CD14-positive monocyte (primary cell): ENCODE measurements at places on chromosomes 12 and 14. TPM values are rescaled to one million over a fixed set of nuclear protein-coding genes. Genes with fewer than 3 reads are reported as not detected.

The ATF7IP gene
- 51.7 TPM for polyA plus RNA-seq

The PLA2G1B gene
- polyA plus RNA-seq: not detected in 2 replicates

The APOF gene
- polyA plus RNA-seq: not detected in 2 replicates

The NTN4 gene
- not detected for polyA plus RNA-seq

The CHST11 gene
- 48.4 TPM for polyA plus RNA-seq

The NRDE2 gene
- polyA plus RNA-seq: 6.7 TPM

The CFAP54 gene
- polyA plus RNA-seq: not detected in 2 replicates

The KRT85 gene
- not detected for polyA plus RNA-seq

The REP15 gene
- polyA plus RNA-seq: not detected in 2 replicates

The NTS gene
- not detected for polyA plus RNA-seq

The LTB4R gene
- 87.3 TPM for polyA plus RNA-seq

DNA sequence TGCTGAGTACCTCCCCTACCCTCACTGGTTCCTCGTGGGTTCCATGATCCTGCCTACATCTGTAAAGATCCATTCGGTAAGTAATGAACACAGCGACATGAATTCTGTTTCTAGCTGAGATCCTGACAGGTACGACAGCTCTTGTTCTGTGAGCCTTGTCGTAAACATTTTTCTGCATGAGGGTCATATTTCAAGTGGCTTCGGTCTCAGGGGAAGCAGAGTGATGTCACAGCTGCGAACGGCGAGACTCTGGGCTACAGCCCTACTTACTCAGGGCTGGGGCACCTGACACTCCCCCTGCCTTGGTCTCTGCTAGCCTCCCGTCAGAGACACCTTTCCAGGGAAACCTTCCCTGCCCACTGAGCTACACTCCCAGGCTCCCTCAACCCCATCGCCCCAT is 85.8 kb downstream of the RBM19 start:
- H3K36me3 ChIP-seq: peaks cover 20% of the 10 kb centered on the region
- no peaks in the 10 kb centered on the region for H3K4me1 ChIP-seq
- H3K4me3 ChIP-seq: no peak overlapping the region
- H3K27me3 ChIP-seq: no peaks in the 10 kb centered on the region

DNA sequence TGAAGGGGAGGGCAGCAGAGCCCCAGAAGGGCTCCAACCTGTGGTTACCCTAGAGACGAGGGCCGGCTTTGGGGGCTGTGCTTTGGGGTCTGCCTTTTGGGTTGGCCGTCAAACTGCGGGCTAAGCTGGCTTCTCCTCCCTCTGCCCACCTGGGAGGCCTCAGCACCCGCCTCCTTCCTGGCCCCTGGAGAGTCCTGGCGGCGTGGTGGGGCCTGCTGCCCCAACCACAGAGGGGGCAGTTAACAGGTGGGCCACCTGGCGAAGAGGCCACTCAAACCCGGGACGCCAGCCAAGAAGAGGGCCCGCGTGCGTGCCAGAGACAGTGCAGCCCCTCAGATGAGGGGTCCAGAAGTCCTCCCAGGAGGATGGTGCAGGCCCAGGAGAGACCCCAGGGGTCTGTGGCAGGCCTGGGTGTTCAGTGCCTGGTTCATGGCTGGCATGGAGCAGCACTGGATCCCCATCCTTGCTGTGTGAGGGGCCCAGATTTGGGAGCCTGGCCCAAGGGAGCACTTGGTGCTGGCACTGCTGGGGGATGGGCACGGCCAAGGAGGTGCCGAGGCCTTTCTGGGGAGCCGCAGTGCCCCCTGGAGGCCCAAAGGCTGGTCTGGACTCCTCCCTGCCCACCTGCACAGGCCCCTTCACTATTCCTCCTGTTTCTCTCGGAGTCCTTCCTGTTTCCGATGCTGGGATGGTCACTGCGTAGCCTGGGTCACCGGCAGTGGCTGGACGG is 48.8 kb downstream of the LRCOL1 start:
- DNase-seq: no peak
- H3K4me1 ChIP-seq: peaks cover 22% of the 10 kb centered on the region
- H3K27ac ChIP-seq: no peak overlapping the region
- H3K36me3 ChIP-seq: peaks cover 17% of the 10 kb centered on the region
- no peak overlapping the region for H3K4me3 ChIP-seq

- peaks cover 11% of the 10 kb centered on the region for H3K4me1 ChIP-seq
- H3K36me3 ChIP-seq: no peaks in the 10 kb centered on the region
- no peak overlapping the region for H3K4me3 ChIP-seq
- DNase-seq: no peak
- no peak overlapping the region for H3K27ac ChIP-seq
Measured at GRCh38 chr14:55074662-55075061, 23.2 kb downstream of the MAPK1IP1L start.

GRCh38 chr14:81453166-81453766 is 53.1 kb upstream of the STON2 start:
- H3K4me1 ChIP-seq: no peaks in the 10 kb centered on the region
- H3K4me3 ChIP-seq: no peak overlapping the region
- no peaks in the 10 kb centered on the region for H3K36me3 ChIP-seq
- no peak overlapping the region for H3K27ac ChIP-seq

DNA sequence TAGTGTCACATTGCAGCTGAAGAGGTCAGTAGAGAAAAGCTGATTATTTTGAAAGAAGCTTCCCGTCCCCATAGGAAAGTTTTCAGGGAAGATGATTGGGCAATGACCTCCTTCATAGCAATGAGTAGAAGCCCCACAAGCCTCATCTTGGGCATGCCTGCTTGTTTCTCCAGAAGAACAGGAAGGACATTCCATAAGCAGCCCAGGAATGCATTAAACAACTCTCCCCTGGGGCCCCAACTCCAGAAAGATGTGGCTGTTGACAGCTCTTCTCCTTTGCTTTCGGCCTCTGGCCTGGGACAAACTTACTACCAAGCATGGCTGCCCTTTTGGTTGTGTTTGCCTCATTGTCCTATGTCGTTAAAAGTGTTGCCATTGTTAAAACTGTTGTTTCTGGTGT is 5.7 kb upstream of the VDR start:
- H3K4me3 ChIP-seq: no peak overlapping the region
- peaks cover 22% of the 10 kb centered on the region for H3K27me3 ChIP-seq
- H3K27ac ChIP-seq: no peak overlapping the region
- H3K4me1 ChIP-seq: peaks cover 2% of the 10 kb centered on the region
- no peaks in the 10 kb centered on the region for H3K36me3 ChIP-seq
- no peak for DNase-seq

DNA sequence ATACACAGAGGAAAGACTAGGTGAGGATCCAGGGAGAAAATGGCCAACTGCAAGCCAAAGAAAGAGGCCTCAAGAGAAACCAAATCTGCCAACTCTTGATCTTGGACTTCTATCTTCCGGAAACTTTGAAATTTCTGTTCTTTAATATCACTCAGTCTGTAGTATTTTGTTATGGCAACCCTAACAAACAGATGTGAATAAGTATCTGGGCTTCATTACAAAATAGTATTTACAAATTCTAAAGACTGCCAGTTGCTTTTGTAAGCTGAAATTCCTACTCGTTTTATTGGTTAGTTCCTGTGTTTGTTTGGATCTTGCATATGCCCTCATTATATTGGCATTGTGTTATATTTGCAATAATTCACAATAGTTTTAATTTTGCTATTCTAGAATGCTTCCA is 143.2 kb upstream of the USP15 start:
- H3K4me3 ChIP-seq: no peak overlapping the region
- no peak for DNase-seq
- H3K36me3 ChIP-seq: no peaks in the 10 kb centered on the region
- no peaks in the 10 kb centered on the region for H3K4me1 ChIP-seq

- DNase-seq: peak; percentile 8
- H3K4me1 ChIP-seq: peaks cover 1% of the 10 kb centered on the region
- peaks cover 24% of the 10 kb centered on the region for H3K27me3 ChIP-seq
- no peak overlapping the region for H3K4me3 ChIP-seq
- H3K36me3 ChIP-seq: no peaks in the 10 kb centered on the region
- no peak overlapping the region for H3K27ac ChIP-seq
Measured at GRCh38 chr12:95574799-95575452, 23.6 kb upstream of the USP44 start.

- H3K4me3 ChIP-seq: no peak overlapping the region
- no peaks in the 10 kb centered on the region for H3K36me3 ChIP-seq
- H3K27me3 ChIP-seq: no peaks in the 10 kb centered on the region
- no peak overlapping the region for H3K27ac ChIP-seq
- H3K4me1 ChIP-seq: no peaks in the 10 kb centered on the region
Measured at GRCh38 chr12:117437516-117438255, 76.3 kb upstream of the NOS1 start.

DNA sequence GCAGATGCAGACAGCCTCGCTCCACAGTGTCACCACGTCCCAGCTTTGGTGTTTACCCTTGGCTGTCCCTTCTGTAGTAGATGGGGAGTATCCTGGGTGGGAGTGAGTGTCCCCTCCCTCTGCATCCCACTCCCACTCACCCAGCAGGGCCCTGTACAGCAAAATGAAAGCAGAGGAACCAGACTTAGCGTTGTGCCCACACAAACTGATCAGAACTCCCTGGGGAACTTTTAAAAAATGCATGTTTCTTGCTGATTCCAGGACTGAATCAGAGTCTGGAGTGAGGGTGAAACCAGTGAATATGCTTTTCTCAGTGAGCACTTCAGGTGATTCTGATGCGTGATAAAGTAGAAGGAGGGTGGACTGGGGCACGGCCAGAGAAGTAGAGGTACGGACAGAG is 2.9 kb downstream of the ACVRL1 start:
- H3K27me3 ChIP-seq: peaks cover 22% of the 10 kb centered on the region
- H3K36me3 ChIP-seq: peaks cover 3% of the 10 kb centered on the region
- no peak for DNase-seq
- peaks cover 67% of the 10 kb centered on the region for H3K4me1 ChIP-seq
- H3K4me3 ChIP-seq: no peak overlapping the region
- no peak overlapping the region for H3K27ac ChIP-seq

DNA sequence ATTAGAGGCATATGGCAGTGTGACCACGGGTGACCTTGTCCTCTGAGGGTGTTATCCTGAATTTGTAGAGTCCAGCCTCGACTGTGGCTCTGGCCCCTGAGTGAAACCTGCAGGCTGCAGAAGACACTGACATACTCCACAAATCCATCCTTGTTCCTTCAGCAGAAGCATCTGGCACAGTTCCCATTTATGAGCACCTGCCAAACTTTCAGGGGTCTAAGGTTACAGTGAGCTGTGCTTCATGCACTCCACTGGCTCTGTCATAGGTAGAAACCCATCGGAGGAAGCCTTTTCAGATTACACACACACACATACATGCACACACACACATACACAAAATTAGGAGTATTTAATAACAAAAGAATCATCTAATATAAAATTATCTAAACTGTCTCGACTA is 13.6 kb upstream of the NUAK1 start:
- H3K36me3 ChIP-seq: no peaks in the 10 kb centered on the region
- H3K27me3 ChIP-seq: no peaks in the 10 kb centered on the region
- H3K4me3 ChIP-seq: no peak overlapping the region
- no peak overlapping the region for H3K27ac ChIP-seq
- H3K4me1 ChIP-seq: no peaks in the 10 kb centered on the region

GRCh38 chr14:22555384-22556011 is 33.5 kb downstream of the DAD1 start:
- no peak for DNase-seq
- peak overlapping the region; percentile 6 for H3K27ac ChIP-seq
- peaks cover 33% of the 10 kb centered on the region for H3K4me1 ChIP-seq
- no peaks in the 10 kb centered on the region for H3K27me3 ChIP-seq
- no peak overlapping the region for H3K4me3 ChIP-seq

- no peaks in the 10 kb centered on the region for H3K4me1 ChIP-seq
- no peak overlapping the region for H3K4me3 ChIP-seq
- no peaks in the 10 kb centered on the region for H3K27me3 ChIP-seq
- H3K27ac ChIP-seq: no peak overlapping the region
- DNase-seq: no peak
- H3K36me3 ChIP-seq: no peaks in the 10 kb centered on the region
Measured at GRCh38 chr12:81294325-81295190, 216.7 kb downstream of the ACSS3 start.

- H3K27me3 ChIP-seq: no peaks in the 10 kb centered on the region
- H3K27ac ChIP-seq: no peak overlapping the region
Measured at GRCh38 chr14:71698027-71698426, 234.2 kb upstream of the RGS6 start.
